Lower leg skin (tissue), 4 donors: ENCODE measurements at places on chromosomes 5 and 9. TPM values are rescaled to one million over a fixed set of nuclear protein-coding genes. Genes with fewer than 3 reads are reported as not detected.

FOXD4L5 gene
- not detected for total RNA-seq

CCDC171 gene
- total RNA-seq = 3.4 TPM

PCDHGA8 gene
- total RNA-seq = 1.5 TPM

FBP2 gene
- not detected for total RNA-seq

TEX53 gene
- total RNA-seq = not detected

FBXO38 gene
- total RNA-seq = 51.2 TPM

GABRA6 gene
- total RNA-seq = not detected
